ENCODE measurements at places on chromosomes 4 and X.

GRCh38 chr4:138875891-138876608 is 139.5 kb upstream of the NOCT start:
- DNase-seq = no peak

- no peak for DNase-seq
Measured at GRCh38 chr4:188911707-188912106, 772.5 kb downstream of the TRIML1 start.

- no peak for DNase-seq
Measured at GRCh38 chr4:75629239-75629638, 1.1 kb downstream of the CDKL2 start.

DNA sequence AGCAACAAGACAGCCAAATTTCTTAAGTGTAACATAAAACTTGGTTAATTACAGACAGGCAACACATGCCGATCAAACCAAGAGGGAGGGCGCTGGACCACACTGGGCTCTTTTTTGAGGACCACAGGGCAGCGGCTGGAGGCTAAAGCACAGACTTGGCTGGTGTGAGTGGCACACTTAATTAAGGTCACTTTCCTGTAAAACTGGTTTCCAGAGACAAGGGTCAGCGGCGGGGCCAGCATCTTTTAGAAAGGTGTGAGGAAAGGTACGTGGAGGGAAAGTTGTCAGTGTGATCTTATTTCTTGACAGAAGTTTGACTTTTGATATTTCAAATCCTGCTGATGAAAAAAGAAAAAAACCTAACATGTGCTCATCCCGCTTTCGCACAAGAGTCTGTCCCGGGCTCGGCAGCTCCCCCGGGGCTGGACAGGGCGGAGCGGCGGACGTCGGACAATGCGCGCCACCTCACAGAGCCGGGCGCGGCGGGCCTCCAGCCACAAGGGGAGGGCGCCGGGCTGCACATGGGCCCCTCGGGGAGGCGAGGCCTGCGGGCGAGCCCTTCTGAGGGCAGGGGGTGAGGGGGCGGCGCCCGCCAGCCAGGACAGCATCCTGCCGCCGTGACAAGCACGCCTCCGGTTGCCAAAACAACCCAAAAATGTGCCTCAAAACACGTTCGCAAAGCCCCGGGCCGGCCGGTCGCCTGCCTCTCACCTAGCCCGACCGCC is 660 bp upstream of the HSPA4L start:
- no peak for DNase-seq

DNA sequence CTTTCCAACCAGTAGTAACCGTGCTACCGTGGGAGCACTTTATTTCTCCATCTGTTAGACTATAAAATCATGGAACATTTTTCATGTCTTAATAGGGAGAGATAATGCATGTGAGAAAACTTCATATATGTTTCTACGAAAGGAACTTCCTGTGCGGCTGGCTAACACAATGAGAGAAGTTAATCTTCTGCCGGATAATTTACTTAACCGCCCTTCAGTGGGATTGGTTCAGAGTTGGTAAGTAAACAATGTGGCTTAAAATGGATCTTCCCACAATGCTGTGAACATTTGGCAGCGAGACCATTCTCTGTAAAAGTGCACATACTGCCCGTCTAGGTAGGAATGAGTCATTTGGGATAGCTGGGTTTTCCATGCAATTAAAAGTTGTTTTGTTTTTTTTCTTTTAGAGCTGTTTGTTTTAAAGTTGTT is 29.6 kb downstream of the PDK3 start:
- no peak for DNase-seq

GRCh38 chrX:20066968-20067708 is 49.6 kb downstream of the MAP7D2 start:
- no peak for DNase-seq

DNA sequence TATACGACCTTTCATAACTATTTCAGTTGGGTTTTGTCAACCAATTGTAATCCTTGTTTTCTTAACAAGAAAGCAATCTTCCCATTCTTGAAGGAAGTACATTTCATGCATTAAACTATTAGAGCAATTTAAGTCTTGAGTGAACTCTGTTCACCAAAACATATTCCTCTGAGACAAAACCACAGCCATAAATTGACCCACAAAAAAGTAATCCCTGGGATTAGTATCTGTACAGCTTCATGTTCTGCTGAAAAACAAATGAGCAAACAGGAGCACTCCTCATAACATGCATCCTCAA is 207.0 kb upstream of the PDE5A start:
- DNase-seq = no peak

DNA sequence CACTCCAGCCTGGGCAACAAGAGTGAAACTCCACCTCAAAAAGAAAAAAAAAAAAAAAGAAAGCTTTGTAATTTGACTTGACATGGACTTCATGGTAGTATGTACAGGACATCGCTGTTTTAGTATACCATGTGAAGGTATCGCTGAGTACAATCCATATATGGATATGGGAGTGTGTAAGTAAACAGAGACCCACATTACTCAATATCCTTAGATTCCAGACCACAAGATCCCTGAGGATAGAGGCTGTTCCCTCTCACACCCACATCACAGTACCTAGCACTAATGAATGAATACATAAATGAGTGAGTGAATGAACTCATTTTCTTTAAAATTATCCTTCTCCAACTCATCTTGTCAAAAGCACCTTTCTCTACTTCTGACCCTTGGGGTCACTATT is 8.4 kb upstream of the RPS3A start:
- no peak for DNase-seq

GRCh38 chr4:55866973-55867574 is 13.6 kb downstream of the EXOC1 start:
- no peak for DNase-seq

DNA sequence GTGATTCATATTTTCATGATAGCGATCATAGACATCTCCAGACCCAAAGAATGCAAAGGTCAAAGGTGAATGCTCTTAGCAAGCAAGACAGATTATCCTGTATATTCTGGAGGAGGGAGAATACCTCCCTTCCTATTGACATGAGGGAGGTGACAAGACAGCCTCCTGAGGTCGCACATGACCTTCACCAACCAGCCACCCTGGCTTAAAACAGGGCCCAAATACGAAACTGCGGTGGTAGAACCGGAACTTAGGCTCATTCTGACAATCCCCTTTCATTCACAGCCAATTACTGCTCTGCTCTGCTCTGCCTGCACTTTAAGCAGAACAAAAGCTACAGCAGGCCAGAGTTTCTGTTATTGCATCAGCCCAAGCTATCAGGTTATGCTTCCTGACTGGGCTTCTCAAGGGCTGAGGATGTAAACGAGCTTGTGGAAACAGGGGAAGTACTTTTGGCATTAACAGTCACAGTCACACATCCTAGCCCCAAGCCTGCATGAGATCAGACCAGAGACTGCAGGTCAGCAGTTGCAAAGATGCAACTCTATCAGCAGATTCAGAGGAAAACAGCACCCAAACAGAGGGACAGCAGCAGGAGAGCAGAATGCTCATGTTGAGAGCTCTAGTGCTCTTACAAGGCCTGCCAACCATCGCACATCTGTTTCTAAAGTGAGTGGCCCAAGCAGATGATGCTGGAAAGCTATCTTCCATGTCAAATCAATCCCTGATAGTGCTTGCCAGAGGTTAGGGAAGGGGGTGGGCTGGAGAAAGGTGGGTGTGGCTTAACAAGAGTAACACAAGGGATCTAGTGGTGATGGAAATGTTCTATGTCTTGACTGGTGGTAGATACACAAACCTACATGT is 51.3 kb upstream of the MAP3K15 start:
- DNase-seq = no peak

DNA sequence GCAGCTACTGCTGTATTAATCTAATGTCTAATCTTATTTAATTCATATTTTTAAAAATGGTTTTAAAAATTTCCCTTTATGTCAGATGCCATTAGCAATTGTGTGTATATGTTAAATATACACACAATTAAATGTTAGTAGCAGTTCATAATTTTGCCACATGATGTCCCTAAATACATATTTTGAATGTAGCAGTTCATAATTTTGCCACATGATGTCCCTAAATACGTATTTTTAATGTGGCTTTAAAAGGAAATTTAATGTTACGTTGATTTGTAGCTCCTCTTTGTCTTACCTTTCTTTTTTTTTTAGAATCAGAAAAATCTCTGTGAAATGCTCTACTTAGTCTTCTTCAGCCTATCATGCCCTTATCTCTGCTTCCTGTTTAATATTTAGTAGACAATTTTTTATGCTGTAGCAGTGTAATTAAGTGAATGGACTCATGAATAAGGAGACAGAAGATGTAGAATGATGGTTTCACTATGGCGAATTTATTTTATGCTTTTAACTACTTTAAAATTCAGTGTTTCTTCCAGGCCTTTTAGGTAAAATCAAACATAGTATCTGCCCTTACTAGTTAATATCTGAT is 26.1 kb downstream of the RBM46 start:
- DNase-seq = no peak

- DNase-seq = no peak
Measured at GRCh38 chr4:113840861-113841260, 79.3 kb upstream of the CAMK2D start.

DNA sequence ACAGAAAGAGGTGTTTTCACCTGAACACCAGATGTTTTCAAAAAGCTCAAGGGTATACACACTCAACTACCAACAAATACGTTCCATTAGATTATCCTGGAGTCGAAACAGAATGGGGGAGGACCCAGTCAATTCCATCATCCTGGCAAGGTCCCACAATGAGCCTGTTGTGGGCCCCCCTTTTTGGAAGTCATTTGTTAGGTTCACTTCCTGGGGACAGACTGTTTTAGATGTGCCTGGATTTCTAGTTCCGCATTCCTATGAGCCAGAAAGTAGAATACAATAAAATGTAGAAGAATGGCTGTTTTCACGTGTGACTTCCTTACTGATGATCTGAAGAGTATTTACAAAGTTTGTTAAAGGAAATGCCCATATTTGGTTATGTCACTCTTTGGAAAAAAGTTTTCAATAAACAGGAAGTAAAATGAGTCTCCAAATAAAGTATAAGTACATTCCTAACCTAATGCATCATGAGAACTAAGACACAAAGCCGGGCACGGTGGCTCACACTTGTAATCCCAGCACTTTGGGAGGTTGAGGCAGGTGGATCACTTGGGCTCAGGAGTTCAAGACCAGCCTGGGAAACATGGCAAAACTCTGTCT is 192.5 kb downstream of the MAML3 start:
- no peak for DNase-seq

DNA sequence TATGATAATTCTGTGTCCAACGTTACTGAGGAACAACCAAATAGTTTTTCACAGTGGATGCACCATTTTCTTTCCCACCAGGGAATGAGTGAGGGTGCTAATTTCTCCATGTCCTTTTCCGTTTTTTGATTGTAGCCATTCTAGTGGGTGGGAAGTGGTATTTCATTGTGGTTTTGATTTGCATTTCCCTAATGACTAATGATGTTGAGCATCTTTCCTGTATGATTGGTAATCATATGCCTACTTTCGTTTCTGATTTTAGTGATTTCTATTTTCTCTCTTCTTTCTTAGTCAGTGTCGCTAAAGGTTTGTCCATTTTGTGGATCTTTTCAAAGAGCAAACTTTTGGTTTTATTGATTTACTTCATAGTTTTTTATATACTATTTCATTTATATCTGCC is 32.1 kb upstream of the TEX13D start:
- no peak for DNase-seq

DNA sequence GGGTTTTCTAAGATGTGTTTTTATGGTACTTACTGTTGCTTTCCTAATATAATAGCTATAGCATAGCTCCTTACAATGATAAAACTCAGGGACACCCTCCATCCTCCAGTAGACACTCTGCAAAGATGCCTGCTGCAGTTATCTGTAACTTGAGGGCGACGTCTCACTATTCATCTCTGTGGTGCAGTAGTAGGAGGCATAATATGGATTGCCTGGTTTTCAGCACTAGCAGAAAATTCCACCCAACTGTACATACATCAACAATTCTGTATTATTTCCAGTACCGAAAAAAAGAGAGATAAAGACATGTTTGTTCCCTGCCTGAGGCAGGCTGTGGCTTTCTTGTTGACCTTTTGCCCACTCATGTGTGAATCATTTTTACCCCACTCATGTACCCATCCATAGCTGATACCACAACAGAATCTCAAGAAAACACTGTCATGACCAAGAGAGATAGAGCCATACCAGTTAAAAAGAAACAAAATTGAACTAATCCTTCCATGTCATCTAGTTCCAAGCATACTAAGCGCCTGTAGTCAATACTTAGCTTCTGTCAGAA is 220.1 kb downstream of the RAB28 start:
- DNase-seq = no peak

GRCh38 chr4:176453079-176453478 is 133.3 kb downstream of the SPCS3 start:
- no peak for DNase-seq

DNA sequence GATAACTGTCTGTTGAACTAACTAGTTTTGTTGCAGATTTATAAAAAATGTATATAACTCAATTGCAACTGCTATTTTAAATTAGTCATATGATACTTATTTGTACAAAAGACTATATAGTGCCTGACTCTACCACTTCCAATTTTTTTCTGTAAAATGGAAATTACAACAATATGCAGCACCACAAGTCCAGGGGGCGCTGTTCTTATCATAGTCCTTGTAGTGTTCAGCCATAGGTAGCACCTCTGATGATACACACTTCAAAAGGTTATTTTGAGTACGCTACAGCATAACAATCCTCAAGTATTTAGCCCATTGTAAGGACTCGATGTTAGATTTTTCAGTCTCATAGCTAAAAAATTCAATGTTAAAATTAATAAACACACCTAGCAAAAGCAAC is 174.9 kb downstream of the CORIN start:
- no peak for DNase-seq

DNA sequence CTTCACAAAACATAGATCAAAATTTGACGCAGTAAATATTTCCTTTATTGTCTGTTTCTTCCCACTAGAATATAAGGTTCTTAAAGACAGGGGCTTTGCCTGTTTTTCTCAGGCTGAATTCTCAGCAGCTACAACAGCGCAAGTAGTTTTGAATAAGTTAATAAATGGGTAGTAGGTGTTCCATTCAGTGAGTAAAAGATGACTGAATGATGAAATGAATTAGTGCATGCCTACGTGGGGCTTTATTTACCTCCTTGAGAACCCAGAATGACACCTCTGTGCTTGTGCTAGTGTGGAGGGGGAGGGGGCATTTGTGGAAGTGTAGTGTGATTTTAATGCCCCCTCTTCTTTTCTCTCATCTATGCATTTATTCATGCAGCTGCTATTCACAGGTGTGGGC is 278.9 kb downstream of the FBXW7 start:
- no peak for DNase-seq

GRCh38 chrX:110188701-110189558 is 129.0 kb downstream of the AMMECR1 start:
- DNase-seq = no peak

Measured in stimulated activated CD8-positive, alpha-beta memory T cell treated with anti-CD3 and anti-CD28 coated beads, Interleukin-4, amount 100 ng/mL, for 4 hours (primary cell).